Stimulated activated effector memory CD8-positive, alpha-beta T cell treated with anti-CD3 and anti-CD28 coated beads, Interleukin-12 subunit alpha, Interleukin-12 subunit beta, amount 100 ng/mL, for 72 hours (primary cell): ENCODE measurements at places on chromosomes 11 and 22.

- no peak for DNase-seq
Measured at GRCh38 chr22:43944670-43945430, 10.4 kb upstream of the SAMM50 start.

DNA sequence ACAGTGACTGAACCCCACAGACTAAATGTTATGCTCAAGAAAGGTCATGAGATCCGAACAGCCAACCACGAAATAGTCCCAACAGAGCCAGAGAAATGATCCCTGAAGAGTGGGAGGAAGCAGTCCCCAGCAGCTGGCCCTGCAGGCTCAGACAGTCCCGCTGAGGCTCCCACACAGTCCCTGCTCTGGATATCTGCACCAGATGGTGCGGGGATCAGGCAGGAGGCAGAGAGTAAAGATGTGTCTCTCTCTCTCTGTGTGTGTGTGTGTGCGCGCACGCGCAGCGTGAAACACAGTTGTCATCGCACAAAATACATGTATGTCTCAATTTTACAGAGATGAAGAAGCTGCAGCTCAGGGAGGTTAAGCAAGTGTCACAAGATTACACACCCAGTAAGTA, 27.9 kb downstream of the GUCY1A2 start:
- no peak for DNase-seq

- no peak for DNase-seq
Measured at GRCh38 chr11:34621876-34622275, 983 bp downstream of the EHF start.

GRCh38 chr11:33160136-33160535, 1.1 kb downstream of the CSTF3 start:
- DNase-seq: no peak

GRCh38 chr11:1978720-1979473, 18.7 kb downstream of the H19 start:
- DNase-seq: peak; percentile 10

GRCh38 chr11:9095421-9095820, 4.0 kb upstream of the SCUBE2 start:
- DNase-seq: no peak
